ENCODE measurements at places on chromosomes 3 and 15.

- DNase-seq, result no peak
Measured at GRCh38 chr15:39789736-39790135, 7.1 kb upstream of the FSIP1 start.

DNA sequence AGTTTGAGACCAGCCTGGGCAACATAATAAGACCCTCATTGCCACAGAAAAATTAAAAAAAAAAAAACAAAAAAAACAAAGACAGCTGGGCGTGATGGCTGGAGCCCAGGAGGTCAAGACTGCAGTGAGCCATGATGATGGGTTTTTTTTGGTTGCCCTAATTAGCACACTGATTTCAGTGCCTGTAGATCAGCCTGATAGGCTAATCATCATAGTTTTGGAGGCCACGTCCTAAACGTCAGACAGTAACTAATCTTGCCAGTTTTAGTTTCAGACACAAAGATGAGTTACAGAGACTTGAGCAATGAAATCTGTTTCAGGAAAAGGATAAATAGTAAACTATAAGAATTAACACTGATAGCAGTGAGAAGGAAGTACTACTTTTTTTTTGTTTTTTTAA, 55.4 kb downstream of the LRCH3 start:
- DNase-seq, result no peak

DNA sequence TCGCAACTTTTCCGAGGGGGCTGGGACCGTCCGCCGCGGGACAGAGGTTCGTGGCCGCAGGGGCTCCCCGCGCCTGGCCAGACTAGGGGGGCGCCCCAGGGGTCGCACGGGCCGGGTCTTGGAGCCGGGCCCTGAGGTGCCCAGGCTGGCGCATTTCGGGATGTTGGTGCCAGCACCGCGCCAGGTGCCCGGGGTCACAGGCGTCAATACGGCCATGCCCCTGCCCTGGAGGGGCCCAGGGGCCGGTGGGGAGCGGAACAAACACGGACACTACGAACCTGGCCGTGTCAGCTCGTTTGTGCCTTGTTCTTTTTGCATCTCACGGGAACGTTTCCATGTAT, 366 bp downstream of the TM6SF1 start:
- no peak for DNase-seq

DNA sequence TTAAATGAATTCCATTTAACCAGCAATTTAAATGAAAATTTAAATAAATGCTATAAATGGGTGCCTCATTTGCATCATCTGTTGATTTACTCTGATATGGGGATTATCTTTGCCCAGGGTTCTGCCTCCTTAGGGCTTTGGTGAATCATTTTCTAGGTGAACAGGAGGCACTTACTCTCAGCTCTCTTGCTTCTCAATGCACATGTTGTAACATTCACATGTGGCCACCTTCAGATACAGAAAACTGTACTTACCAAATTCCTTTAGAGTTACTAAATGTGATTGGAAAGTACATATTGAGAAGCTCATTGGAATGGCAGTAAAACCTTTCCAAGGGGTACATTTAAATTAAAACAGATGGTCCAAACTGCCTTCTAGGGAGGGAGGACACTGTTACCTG, 20.8 kb downstream of the GADL1 start:
- DNase-seq, result no peak

GRCh38 chr15:94079459-94079858, 151.9 kb upstream of the MCTP2 start:
- DNase-seq, result no peak

- DNase-seq, result no peak
Measured at GRCh38 chr3:40557575-40558161, 32.9 kb downstream of the ZNF621 start.

DNA sequence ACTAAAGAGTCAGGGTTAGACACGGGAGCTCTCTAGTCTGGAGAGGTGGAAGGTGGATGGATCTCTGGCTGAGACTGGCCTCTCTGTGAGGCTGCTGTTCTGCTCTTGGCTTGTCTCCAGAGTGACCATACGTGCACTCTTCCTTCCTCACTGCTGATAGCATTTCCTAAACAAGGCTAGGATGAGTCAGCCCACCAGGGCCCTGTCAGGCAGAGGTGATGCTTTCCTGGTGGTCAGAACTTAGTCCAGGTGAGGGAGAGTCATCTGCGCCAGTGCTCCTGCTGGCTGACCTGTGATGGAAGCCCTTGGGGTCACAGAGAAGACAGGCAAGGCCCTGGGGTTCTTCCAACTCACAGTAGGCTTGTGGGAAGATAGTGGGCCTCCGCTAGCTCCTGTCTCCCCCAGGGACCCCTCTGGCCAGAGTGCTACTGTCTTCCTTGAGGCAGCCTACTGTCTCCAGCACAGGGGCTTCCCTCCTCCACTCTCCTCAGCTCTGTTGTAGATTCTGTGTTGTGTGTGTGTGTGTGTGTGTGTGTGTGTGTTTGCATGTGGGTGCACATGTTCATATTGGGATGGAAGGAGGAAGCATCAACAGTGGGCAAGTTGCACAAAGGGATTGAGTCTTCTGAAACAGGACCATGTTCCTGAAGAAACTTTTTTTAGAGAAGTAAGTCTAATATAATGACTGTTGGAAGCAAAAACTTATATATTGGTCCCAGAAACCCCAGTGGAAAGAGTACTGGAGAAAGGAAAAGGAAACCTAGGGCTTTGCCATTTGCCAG, 16.5 kb downstream of the ALPK3 start:
- no peak for DNase-seq

Measured in SW 1271 (cell line).